ENCODE measurements at places on chromosomes 16 and 17. TPM values are rescaled to one million over a fixed set of nuclear protein-coding genes. Genes with fewer than 3 reads are reported as not detected.

The FOXC2 gene
- polyA plus RNA-seq = not detected

The ETV4 gene
- polyA plus RNA-seq = 0.09 TPM

GRCh38 chr16:23354246-23354645, 52.1 kb downstream of the SCNN1B start:
- H3K27me3 ChIP-seq = no peaks in the 10 kb centered on the region
- H3K4me1 ChIP-seq = no peaks in the 10 kb centered on the region
- no peak overlapping the region for H3K4me3 ChIP-seq
- no peak overlapping the region for H3K27ac ChIP-seq
- no peak for DNase-seq

GRCh38 chr17:80256034-80256350, 4.7 kb upstream of the RNF213 start:
- DNase-seq = no peak
- H3K36me3 ChIP-seq = no peaks in the 10 kb centered on the region
- H3K27me3 ChIP-seq = no peaks in the 10 kb centered on the region

- H3K36me3 ChIP-seq = no peaks in the 10 kb centered on the region
- H3K27me3 ChIP-seq = no peaks in the 10 kb centered on the region
- no peak for DNase-seq
- no peak overlapping the region for H3K4me3 ChIP-seq
Observed at GRCh38 chr16:5928476-5929065, 831.0 kb upstream of the EEF2KMT start.

GRCh38 chr17:44097110-44097958, 26.1 kb downstream of the HDAC5 start:
- no peaks in the 10 kb centered on the region for H3K36me3 ChIP-seq
- H3K27ac ChIP-seq = peak overlapping the region; percentile 24
- H3K4me3 ChIP-seq = no peak overlapping the region
- no peak for DNase-seq
- peaks cover 8% of the 10 kb centered on the region for H3K4me1 ChIP-seq
- H3K27me3 ChIP-seq = no peaks in the 10 kb centered on the region

DNA sequence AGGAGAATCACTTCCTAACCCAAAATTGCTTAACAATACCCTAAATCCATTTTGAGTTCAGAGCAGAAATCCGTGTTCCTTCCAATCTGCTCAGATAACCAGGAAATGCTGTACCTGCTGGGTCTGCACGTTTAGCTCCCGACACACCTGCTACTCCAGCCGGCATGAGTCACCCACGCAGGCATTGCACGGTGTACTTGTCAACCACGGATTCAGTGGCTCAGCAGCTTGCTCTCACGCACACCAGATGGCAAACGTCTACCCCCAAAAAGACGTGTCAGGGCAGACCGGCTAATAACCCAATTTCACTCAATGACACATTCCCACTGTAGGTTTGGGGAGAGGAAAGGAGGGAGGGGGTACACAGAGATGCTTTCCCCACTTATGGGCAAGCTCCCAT, 468.1 kb downstream of the SOX9 start:
- no peaks in the 10 kb centered on the region for H3K4me1 ChIP-seq
- peaks cover 3% of the 10 kb centered on the region for H3K27me3 ChIP-seq
- no peak for DNase-seq
- no peaks in the 10 kb centered on the region for H3K36me3 ChIP-seq
- H3K4me3 ChIP-seq = no peak overlapping the region

DNA sequence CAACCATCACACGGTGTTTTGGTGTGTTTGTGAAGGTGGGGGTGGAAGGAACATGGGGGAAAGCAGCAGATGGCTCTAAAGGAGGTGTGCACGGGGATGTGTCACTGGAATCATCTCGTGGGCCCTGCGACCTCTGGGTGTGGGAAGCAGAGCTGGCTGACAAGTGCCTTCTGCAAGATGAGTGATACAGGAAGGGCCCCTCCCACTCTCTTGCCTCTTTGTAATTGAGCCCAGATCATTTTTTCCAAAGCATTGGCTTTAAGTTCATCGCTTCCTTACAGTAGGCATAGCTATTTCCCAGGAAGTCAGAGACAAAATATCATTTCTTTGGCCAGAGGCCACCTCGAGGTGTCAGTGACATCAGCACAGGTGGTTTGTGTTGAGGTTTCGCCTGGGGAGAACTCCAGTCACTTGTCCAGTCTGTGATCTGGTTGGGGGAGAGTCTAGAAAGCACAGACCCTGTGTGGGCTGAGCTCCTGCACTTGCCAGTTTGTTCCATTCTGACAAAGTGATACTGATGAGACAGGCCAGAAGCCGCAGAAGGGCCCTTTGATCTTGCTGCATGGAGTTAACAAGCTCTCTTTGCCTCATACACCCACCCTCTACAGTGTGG, 20.6 kb upstream of the SNTB2 start:
- no peak for DNase-seq
- H3K27me3 ChIP-seq = no peaks in the 10 kb centered on the region
- H3K36me3 ChIP-seq = peaks cover 33% of the 10 kb centered on the region
- H3K4me3 ChIP-seq = no peak overlapping the region
- H3K27ac ChIP-seq = no peak overlapping the region
- peaks cover 11% of the 10 kb centered on the region for H3K4me1 ChIP-seq

GRCh38 chr17:76011951-76012350, 11.3 kb downstream of the CDK3 start:
- H3K36me3 ChIP-seq = no peaks in the 10 kb centered on the region
- H3K27me3 ChIP-seq = no peaks in the 10 kb centered on the region
- no peak overlapping the region for H3K4me3 ChIP-seq
- no peak for DNase-seq
- H3K4me1 ChIP-seq = peaks cover 4% of the 10 kb centered on the region

- H3K4me3 ChIP-seq = no peak overlapping the region
- DNase-seq = no peak
- no peaks in the 10 kb centered on the region for H3K4me1 ChIP-seq
- H3K27ac ChIP-seq = no peak overlapping the region
- H3K36me3 ChIP-seq = no peaks in the 10 kb centered on the region
Observed at GRCh38 chr17:70369391-70369790, 200.1 kb downstream of the KCNJ2 start.

All from CD8-positive, alpha-beta memory T cell (primary cell).